ENCODE measurements at places on chromosomes 2 and 18.
A peak's percentile ranks its signal among the peaks of the same experiment; 100 is the strongest.

- no peaks in the 10 kb centered on the region for H3K4me1 ChIP-seq
- DNase-seq = no peak
- H3K27me3 ChIP-seq = no peaks in the 10 kb centered on the region
- H3K36me3 ChIP-seq = no peaks in the 10 kb centered on the region
These were observed 80.4 kb downstream of the MC4R start for GRCh38 chr18:60292186-60292585.

DNA sequence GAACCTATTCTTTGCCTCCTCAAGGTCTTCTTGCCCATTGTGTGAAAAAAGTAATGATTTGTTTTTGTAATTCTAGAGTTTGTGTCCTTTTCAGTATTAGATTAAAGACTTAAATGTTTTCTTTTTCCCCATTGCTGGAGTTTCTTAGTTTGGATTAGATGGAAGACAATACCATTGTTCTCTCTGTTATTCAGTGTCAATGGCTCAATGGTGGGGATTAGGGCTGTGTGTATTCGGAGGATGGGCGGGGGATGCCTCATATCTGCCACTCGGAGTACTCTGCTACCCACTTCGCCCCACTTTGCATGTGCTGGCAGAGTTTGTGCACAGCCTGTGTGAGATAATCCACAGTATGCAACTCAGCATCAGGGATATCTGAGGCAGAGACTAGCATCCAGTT lies 90.1 kb downstream of the KLHL29 start:
- H3K4me1 ChIP-seq = no peaks in the 10 kb centered on the region
- H3K36me3 ChIP-seq = no peaks in the 10 kb centered on the region
- H3K27me3 ChIP-seq = no peaks in the 10 kb centered on the region
- no peak overlapping the region for H3K4me3 ChIP-seq
- DNase-seq = no peak

- no peaks in the 10 kb centered on the region for H3K36me3 ChIP-seq
- no peak for DNase-seq
- no peaks in the 10 kb centered on the region for H3K4me1 ChIP-seq
- no peaks in the 10 kb centered on the region for H3K27me3 ChIP-seq
- H3K4me3 ChIP-seq = no peak overlapping the region
These were observed 72.5 kb downstream of the DOCK10 start for GRCh38 chr2:224969633-224970260.

- no peak overlapping the region for H3K4me3 ChIP-seq
- no peak overlapping the region for H3K27ac ChIP-seq
- no peaks in the 10 kb centered on the region for H3K27me3 ChIP-seq
- DNase-seq = no peak
- no peaks in the 10 kb centered on the region for H3K36me3 ChIP-seq
These were observed 109.8 kb upstream of the GULP1 start for GRCh38 chr2:188181884-188182283.

DNA sequence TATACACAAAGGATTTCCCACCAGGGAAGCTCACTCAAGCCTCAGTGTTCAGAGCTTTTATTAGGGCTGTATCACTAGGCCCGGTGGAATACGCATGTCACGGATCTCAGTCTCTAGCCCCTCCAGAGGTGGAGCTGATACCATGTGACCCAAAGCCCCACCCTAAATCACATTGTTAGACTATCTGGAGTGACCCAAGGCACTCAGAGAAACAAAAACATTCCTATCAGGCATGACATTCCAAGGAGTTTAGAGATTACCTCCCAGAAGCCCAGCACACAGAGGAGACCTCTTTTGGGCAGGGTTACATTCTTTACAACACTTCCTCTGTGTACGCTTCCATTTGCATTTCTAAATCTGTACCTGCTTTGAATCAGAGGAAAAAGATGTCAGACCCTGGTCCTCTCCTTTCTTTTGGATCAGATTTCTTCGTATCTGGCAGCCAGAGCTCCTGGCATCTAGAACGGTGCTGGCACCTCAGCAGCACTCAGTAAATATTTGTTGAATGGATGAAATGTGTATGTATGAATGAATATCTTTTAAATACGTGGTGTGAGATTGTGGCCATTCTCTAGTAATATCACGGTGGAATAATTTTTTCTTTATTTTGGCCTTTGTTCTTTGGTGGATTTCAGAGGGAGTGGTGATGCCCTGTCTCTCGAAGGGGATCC lies 37.7 kb upstream of the SMAD2 start:
- no peaks in the 10 kb centered on the region for H3K27me3 ChIP-seq
- H3K36me3 ChIP-seq = no peaks in the 10 kb centered on the region
- H3K27ac ChIP-seq = peak overlapping the region; percentile 10
- H3K4me3 ChIP-seq = no peak overlapping the region
- peak; percentile 52 for DNase-seq

- no peak for DNase-seq
- H3K36me3 ChIP-seq = no peaks in the 10 kb centered on the region
- no peak overlapping the region for H3K27ac ChIP-seq
- no peaks in the 10 kb centered on the region for H3K27me3 ChIP-seq
- no peak overlapping the region for H3K4me3 ChIP-seq
These were observed 31.2 kb downstream of the GULP1 start for GRCh38 chr2:188322569-188323551.

GRCh38 chr18:73047688-73048087 lies 179.9 kb upstream of the NETO1 start:
- no peak overlapping the region for H3K27ac ChIP-seq
- no peak overlapping the region for H3K4me3 ChIP-seq
- H3K4me1 ChIP-seq = no peaks in the 10 kb centered on the region

GRCh38 chr2:43132683-43133301 lies 93.6 kb downstream of the ZFP36L2 start:
- DNase-seq = no peak
- H3K4me3 ChIP-seq = no peak overlapping the region
- H3K27me3 ChIP-seq = no peaks in the 10 kb centered on the region
